Stimulated activated CD4-positive, alpha-beta T cell treated with anti-CD3 and anti-CD28 coated beads, Interleukin-4, amount 100 ng/mL, for 48 hours (primary cell): ENCODE measurements at places on chromosomes 6 and 20.

- DNase-seq = no peak
These were observed 297.5 kb downstream of the SOX4 start for GRCh38 chr6:21891080-21891479.

DNA sequence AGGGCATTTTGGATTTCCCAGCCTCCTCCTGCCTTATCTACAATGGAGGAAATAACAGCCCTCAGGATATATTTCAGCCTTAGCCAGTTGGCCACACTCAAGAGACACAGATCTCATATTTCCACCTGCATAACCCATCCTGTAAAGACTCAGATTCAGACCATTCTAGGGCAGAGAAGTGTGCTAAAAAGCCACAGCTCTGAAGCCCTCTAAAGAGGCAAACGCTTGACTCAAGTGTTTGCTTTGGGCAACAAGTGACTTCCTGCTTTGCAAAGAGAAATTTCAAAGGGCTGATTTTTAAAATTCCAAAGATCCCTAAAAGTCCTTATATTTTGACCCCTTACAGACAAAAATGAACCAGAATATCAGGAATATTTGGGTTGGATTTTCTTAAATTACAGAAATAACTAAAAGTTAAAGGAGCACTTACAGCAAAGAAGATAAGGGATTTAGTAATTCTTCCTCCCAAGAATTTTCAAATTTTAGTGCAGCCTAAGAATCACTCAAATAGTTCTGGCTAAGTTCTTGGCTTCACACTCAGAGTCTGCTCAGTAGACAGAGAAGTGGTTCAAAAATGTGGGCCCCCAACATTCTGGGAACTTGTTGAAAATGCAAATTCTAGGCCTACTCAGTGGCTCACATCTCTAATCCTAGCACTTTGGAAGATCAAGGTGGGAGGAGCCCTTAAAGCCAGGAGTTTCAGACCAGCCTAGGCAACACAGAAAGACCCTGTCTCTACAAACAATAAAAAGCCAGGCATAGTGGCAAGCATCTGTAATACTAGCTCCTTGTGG is 18.9 kb upstream of the ADGRF5 start:
- no peak for DNase-seq

- DNase-seq = no peak
These were observed 149.4 kb upstream of the SMLR1 start for GRCh38 chr6:130677766-130678165.

DNA sequence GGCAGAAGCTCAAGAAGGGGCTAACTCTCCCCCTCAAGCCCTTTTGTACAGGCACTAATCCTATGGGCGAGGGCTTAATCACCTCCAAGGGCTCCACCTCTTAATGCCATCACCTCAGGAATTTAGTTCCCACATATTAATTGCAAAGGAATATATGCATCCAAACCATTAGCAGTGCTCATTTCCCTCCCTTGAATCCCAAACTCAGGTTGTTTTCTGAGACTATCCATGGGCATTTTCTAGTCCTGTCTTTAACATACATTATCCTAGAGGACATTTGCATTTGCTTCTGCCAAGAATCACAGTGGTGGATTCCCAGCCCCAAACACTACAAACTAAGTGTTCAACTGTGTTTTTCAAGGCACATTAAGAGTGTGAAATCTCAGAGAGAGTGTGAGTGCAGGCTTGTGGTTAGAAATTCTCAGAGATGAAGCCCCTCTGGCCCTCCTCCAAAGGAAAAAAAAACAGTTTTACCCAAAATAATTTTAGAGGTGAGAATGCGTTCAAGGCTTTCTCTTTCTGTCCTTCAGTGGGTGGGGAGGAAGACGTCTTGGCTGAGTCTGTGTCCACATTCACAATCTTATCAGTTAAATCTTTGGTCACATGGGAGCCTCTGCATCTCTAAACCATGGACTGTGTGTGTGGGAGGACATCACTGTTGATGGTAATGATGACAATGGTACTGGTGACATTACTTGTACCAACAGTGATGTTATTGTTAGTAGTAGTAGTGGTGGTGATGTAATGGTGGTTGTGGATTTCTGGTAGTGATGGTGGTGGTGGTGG is 59.3 kb downstream of the SYNDIG1 start:
- DNase-seq = no peak

DNA sequence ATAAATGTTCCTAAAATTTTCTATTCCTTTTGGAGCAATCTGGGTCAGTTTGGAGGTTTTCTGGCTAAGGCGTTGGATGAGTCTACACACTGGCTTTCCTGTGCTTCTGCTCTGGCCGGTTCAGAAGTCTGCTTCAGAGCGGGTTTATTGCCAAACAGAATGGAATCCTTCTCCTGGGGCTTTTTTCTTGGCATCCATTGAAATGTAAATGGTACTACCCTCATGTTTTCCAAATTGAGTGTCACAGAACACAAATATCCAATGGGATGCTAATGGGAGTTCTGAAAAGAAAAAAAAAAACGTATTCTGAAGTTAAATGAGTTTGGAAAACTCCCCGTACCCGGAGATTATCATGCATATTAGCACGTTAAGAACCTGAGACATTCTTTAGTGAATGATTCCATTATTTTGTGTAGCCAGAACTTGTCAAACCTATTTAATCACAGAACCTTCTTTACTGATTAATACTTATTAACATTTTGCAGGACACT is 930.3 kb downstream of the QKI start:
- no peak for DNase-seq

DNA sequence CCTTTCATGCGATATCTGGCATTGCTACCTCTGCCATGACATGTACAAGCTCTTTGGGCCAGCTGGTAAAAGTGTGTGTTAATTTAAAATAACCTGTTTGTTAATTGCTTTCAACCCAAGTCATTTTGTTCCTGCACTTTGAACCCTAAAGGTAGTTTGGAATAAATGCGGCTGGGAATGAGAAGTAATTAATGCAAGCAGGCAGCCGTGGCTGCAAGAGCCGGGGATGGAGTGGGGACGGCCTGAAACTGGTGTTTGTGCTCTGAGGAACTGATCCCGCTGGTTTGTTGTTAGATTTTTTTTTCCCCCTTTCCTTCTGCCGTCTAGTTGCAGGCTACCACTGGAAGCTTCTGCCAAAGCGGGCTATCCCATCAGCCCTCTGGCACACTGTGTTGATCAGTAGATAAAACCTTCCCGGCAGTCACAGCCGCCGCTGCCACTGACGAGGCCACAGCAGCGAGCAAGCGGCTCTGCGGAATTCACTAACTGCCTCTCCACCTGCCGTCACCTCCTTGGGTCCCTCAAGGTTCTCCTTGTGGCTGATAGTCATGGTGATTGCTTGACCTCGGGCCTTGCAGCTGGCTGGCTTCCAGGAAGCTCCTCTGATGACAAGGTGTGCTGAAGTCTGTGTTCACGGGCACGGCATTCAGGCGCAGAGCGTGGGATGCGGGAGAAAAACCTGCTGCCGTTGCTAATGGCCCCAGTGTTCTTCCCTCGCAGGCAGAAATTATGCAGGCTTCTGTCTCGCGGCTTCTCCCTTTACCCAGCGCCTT is 315.9 kb downstream of the TFAP2A start:
- no peak for DNase-seq

DNA sequence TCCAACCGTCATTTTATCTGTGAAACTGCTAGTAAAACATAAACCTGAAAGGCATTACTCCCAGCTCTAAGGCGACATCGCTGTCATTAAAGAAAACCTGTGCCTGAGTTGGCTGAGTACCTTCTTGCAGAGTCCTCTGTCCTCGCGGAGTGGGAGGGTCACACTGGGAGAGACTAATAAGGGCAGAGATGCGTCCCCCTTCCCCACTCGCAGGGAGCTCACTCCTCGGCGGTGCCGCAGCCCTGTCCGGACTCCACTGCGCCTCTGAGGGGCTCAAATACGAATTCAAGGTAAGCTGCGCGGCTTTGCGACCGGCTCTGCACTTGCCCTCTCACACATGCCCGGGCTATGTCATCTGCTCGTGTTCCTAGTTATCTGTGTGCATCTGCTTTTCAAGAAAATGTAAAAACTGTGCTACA is at the start of gene COL19A1:
Gene COL19A1 (plus strand): TSS at position 206 of the 419 bp plus-strand sequence. CDS start 13,012 bp downstream, outside the sequence.
- peak; percentile 15 for DNase-seq

GRCh38 chr6:1672379-1672778 is 62.7 kb downstream of the FOXC1 start:
- DNase-seq = no peak

DNA sequence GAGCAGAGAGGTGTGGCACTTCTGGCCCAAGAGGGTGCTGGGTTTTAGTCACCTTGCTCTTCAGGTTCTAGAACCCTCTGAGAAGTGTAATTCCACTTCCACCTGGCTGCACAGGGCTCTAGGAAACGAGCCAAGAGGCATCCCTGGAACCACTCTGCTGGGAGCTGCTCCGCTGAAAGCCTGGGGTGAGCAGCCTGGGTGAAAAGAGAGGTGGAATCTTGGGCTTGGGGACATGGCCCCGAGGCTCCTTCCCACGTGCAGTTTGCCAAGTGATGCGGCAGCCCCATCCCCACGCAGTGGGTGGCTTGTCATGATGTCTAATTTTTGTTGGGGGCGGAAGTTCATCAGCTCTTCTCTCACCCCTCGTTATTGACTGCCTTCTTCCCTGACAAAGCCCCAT is 32.8 kb downstream of the PPP1R16B start:
- no peak for DNase-seq

- no peak for DNase-seq
These were observed 41.3 kb downstream of the TTI1 start for GRCh38 chr20:37991908-37992307.

DNA sequence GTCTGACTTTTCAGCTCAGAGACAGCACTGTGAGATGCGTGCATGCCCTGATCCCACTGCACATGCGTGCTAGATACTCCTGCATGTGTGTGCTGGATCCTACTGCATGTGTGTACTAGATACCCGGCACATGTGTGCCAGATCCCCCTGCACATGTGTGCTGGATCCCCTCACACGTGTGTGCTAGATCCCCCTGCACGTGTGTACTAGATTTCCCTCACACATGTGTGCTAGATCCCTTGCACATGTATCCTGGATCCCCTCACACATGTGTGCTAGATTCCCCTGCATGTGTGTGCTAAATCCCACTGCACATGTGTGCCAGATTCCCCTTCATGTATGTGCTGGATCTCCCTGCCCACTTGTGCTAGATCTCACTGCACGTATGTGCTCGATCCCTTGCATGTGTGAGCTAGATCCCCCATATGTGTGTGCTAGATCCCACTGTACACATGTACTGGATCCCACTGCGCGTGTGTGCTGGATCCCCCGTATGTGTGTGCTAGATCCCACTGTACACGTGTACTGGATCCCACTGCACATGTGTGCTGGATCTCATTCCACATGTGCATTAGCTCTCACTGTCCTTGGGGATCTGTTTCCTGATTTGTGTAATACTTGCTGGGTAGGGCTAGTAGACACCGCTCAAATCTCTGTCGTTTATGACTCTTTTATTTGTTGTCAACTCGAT is 214.6 kb downstream of the SMOC2 start:
- DNase-seq = no peak

DNA sequence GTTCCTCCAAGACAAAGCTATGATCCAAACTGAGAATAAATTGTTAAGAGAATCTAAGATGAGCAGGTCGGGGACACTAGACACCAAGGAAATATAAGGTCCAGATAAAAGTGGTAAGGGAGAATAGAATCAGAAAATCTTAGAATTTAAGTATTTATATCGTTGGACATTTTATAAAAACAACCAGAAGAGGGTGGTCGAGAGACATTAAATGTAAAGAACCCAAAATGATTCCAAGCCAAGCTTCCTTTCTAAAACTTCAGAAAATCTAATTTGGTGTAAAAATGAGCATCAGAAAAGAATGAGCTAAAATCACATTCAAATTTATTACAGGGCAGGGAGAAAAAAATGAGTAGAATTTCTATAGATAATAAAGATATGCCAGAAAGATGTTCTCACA is 97.8 kb upstream of the OGFRL1 start:
- DNase-seq = no peak

GRCh38 chr6:150346346-150346745 is 22.5 kb upstream of the IYD start:
- DNase-seq = no peak

DNA sequence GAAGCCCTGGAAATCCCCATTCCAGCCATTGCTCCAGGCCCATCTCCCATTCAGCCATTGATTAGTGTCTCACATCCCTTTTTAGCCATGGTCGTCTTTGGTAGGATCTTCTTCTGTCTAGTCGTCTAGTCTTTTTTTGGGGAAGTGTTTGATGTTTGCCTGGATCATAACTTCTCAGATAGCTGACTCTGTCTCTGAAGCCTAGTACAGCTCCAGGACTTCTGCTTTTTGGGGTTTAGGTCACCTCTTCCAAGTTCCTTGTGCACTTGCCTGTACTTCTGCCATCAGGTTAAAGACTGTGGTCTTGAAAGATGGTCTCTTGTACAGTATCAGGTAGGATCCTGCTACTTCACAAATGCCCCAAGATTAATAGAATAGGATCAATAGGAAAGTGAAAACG is 553.5 kb downstream of the PKHD1 start:
- no peak for DNase-seq

GRCh38 chr6:124055963-124056362 is 252.3 kb downstream of the NKAIN2 start:
- no peak for DNase-seq

DNA sequence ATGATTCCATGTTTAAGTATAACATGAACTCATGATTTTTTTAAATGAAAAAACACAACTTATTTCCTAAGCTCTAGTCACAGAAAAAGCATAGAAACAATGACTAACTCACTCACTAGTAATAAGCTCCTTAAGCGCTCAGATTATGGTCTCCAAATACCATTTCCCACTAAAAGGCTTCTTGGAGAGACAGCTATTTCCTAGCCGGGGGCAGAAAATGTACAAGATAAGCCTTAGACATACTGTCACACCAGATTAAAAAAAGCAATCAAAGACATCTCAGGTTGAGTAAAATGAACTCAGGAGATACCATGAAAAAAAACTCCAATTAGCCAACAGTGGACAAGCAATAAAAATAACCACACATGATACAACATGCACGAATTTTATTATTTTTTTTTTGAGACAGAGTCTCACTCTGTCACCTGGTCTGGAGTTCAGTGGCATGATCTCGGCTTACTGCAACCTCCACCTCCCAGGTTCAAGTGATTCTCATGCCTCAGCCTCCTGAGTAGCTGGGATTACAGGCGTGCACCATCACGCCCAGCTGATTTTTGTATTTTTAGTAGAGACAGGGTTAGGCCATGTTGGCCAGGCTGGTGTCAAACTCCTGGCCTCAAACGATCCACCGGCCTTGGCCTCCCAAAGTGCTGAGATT is 14.9 kb downstream of the SRPK1 start:
- DNase-seq = no peak

DNA sequence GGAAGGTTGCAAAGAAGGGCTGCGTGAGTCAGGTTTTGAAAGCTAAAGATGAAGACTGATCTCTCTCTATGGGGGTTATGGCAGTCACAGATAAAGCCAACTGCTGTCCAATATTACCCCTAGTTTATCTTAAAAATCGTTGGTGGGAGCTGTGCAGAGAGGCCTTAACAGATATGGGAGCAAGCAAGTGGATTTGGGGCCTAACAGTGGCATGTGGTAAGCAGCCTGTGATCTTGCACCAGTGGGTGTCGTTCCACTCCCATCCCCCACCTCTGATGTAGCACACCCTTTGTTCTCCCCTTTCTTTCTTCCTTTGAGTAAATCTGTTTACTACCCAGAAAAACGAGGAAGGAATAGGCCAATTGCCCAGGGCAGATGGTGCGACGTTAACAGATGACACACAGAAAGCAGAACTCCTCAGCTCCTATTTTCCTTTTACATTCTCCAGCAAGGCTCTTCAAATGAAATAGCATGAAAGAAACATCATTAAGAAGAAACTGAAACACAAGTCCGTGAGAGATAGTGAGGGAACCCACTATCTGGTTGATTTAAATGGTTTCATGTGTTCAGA is 274.1 kb upstream of the CITED2 start:
- no peak for DNase-seq
